ENCODE measurements at places on chromosomes 13 and 19.

GRCh38 chr13:61142506-61142905 lies 273.1 kb downstream of the PCDH20 start:
- no peak for DNase-seq

- DNase-seq = no peak
Measured at GRCh38 chr13:100710176-100710575, 35.6 kb upstream of the TMTC4 start.

- DNase-seq = no peak
Measured at GRCh38 chr13:44231786-44232516, 141.7 kb upstream of the SERP2 start.

DNA sequence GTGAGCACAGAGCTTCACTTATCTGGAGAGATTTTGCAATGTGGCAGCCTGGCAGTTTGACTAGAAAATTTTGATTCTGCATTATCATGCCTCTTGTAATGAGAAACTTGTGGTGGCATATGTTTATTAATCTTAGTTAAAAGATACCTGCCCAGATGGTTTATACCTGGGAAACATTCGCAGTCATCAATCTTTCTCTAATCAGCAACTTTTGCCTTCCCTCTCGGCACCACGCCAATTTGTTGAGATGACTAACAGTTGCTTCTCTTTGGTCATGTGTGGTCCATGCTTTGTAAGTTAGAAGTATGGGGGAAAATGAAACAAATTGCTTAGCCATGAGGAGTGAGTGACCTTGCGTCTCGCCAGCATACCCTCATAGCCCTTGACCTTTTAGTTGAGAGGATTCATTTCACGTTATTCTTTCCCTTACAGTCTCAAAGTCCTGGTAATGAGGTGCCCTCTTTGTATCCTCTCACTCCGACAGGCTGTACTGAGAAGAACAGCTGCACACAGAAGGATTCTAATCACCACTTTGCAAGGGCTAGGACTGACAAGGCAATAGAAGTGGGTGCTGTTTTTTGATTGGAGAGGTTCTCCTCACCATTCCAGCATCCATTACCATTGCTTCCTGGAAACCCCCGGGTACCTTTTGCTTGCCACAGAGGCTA lies 201.4 kb downstream of the OXGR1 start:
- no peak for DNase-seq

DNA sequence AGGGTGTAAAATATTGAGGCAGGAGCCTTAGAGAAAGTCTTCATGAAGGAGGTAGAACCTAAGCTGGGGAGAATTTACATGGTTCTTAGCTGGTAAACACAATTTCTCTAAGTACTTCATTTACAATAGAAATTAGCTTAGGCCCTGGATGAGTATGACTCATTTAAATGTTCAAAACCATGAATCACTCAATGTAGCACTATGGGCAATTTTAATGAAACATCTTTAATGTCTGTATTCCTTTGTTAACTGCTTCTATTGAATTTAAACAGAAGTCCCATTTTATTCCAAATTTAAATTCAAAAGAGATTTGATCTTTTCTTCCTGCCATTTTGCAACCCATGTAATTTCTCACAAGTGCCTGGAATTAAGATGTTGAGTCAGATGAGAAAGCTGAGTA lies 252.1 kb downstream of the RFC3 start:
- DNase-seq = no peak
